ENCODE measurements at places on chromosomes 3 and 15.

- DNase-seq: no peak
Observed at GRCh38 chr3:53077476-53078220, 31.8 kb upstream of the SFMBT1 start.

GRCh38 chr3:126530171-126531050 is 6.5 kb downstream of the CHST13 start:
- DNase-seq: no peak

- DNase-seq: no peak
Observed at GRCh38 chr3:178761024-178761423, 224.8 kb downstream of the KCNMB2 start.

GRCh38 chr15:60520013-60520824 is 41.3 kb upstream of the ICE2 start:
- DNase-seq: no peak

GRCh38 chr3:62597491-62597890 is 224.1 kb upstream of the FEZF2 start:
- no peak for DNase-seq

- DNase-seq: no peak
Observed at GRCh38 chr3:101984356-101984755, 135.0 kb downstream of the NFKBIZ start.

GRCh38 chr3:36403661-36404060 is 23.4 kb downstream of the STAC start:
- no peak for DNase-seq

GRCh38 chr3:23166845-23167244 is 36.3 kb upstream of the UBE2E2 start:
- DNase-seq: no peak

DNA sequence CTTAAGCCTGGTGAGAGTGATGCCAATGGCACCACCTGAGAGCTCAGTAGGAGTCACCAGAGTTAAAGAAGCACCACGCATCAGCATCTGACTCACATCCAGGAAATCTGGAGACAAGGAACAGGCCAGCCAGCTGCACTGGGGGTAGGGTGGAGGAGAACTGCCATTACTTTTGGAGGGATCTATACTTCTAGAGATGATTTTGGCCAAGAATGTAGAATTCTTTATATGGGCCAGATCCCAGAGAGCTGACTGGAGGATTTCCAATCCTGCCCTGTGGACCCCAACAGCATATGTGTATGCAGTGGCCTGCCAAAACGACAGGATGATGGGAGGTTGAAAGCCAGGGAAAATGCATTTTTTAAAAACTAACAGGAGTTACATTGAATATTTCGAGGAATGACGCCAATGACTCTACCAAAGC is 29.8 kb downstream of the CCR3 start:
- DNase-seq: no peak

GRCh38 chr3:108420926-108421325 is 89.5 kb downstream of the MYH15 start:
- no peak for DNase-seq

DNA sequence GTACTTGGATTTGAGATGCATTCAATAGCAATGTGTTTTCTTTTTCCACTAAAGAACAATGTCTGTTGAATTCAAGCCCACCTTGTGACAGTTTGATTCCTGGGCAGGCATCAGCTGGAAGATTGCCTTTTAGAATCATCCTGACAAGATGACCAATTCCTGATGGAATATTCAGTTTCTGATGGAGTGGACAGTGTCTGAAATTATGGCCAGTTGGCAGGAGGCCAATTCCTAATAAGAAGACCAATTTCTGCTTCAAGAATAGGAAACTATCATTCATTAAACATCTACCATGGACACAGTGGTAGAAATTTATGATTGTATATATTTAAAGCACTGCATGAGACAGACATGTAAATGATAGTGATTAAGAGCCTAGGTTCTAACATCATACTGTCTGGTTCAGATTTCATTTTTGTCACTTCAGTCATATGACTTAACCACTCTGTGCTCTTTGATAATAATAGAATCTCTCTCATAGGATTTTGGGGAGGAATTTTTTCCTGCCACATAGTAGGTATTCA is 133.6 kb downstream of the CLSTN2 start:
- DNase-seq: no peak

GRCh38 chr3:127929818-127930413 is 14.9 kb downstream of the KBTBD12 start:
- DNase-seq: no peak

GRCh38 chr3:95752199-95752598 is 1062.2 kb upstream of the EPHA6 start:
- no peak for DNase-seq

- no peak for DNase-seq
Observed at GRCh38 chr15:40345867-40346578, 4.8 kb upstream of the PHGR1 start.

GRCh38 chr3:38372214-38372601 is 25.6 kb downstream of the XYLB start:
- no peak for DNase-seq

- no peak for DNase-seq
Observed at GRCh38 chr3:133644768-133645167, 17.0 kb downstream of the TOPBP1 start.

DNA sequence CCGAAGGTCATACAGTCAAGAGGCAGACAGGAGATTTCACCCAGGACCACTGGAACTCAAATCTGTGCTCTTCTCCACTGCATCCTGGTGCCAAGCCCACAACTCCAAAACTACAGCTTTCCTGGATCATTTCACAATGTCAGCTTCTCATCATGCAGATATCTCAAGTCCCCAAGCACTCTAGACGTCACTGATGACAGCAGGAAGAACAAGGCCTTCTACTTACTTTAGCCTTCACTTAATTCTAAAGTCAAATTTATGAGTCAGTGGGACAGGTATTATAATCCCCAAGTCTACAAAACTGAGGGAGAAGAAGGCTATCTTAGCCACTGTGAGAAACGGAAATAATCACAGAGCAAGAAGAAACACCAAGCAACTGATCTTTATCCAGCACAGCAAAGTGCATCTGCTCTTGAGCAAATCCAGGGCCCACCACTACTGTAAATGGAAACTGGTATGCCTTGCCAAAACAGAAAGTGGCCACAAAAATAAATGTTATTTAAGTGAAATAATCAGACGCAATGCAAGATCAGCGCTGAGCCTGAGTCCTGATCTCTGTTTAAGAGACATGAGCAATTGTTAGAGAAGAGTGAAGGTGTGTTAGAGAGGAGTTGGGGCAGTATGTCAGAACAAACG is 928 bp downstream of the RAD18 start:
- no peak for DNase-seq

DNA sequence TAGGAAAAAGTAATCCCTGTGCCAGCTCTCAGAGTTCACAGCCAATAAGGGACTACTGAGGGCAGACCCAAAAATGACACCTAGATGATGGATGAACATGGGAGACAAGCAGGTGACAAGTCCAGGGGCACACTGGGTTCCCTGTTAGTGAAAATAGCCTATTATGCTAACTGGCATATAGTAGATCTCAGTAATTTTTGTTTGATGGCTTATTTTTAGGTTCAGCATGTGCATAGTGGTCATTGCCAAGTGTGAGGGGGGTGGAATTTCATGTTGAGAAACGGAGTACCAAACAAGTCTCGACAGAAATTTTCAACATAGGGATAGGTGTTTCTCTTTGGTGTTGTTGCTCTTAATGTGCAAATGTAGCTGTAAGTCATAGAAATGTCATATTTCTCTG is 6.4 kb upstream of the ITGB5 start:
- no peak for DNase-seq

DNA sequence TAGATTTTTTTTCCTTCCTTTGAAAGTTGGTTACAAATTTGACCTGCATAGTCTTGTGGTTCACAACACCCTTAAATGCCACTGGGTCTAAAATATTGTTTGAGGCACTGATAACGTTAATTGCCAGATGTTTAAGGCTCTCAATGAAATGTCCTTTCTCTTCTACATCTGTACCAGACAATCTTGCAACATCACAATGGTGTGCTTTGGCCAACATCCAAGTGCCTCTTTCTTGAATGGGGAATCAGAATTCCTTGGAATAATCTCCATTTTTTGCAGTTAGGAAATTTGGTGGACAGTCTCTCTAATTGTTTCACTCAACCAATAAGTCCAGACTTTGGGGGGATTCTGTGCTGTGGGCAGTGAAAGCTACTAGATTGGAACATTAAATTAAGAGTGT is 26.0 kb upstream of the PEX5L start:
- DNase-seq: no peak

DNA sequence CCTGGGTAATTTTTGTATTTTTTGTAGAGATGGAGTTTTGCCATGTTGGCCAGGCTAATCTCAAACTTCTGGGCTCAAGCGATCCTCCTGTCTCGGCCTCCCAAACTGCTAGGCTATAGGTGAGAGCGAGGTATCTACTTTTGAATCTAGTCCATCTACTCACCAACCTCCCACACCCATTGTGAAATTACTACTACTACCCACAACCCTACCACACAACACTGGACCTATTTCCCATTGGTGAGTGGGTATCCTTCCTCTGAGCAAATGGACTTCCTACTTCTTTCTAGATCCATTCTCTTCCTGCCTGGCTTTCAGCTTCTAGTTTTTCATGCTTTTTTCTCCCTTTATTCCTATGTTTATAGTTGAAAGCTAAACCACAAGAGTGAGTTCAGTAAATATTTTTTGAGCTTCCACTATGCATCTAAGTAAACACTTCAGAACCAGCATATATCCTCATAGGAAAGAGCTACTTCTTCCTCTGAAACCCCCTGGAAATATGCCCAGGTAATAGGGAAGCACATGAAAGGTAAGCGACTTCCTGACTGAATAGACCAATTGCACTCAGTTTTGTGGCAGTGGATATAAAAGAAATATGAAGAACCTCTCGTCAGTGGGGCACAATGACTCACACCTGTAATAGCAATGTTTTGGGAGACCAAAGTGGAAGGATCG is 39.1 kb downstream of the MYO1E start:
- no peak for DNase-seq

- no peak for DNase-seq
Observed at GRCh38 chr3:89533275-89533674, 425.9 kb downstream of the EPHA3 start.

DNA sequence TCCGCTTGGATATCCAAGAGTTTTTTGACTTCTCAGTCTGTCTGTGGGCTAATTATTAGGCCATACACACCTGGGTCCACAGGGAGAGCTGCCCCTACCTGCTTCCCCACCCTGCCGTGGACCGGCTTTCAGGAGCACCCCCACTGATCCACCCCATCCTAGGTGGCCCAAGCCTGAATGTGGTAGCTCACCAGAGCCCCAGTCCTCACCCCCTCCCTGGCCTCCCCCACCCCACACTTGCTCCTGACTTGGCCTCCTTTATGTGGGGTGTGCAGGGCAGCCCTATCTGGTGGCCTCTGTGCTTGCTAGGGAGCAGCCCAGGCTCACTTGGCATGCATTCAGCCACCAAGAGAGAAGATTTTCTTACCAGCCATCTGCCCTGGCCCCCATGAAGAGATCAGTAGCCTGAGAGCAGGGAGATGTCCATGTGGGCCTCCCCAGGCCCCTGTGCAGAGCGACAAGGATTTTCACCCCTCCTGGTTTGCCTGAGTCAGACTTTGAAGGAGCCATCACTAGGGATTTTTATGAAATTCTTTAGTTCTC is 11.2 kb downstream of the LRRK1 start:
- DNase-seq: no peak

DNA sequence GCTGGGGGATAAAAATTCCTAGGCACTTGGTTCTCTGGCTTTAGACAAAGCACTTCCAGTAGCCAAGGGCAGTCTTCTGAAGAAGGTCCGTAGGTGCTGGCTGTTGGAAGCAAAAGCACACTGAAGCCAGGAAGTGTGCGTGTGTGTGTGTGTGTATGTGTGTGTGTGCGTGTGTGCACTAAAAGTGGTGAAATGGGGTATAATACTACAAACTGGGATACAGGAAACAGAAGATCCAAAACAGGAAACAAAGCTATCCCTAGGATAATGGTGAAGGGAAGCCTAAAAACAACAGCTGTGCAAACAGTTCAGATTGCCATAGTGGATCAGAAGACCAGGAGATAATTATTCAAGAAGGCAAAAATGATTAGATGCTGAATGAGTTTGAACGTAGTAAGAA is 103.4 kb downstream of the IL20RB start:
- DNase-seq: no peak

DNA sequence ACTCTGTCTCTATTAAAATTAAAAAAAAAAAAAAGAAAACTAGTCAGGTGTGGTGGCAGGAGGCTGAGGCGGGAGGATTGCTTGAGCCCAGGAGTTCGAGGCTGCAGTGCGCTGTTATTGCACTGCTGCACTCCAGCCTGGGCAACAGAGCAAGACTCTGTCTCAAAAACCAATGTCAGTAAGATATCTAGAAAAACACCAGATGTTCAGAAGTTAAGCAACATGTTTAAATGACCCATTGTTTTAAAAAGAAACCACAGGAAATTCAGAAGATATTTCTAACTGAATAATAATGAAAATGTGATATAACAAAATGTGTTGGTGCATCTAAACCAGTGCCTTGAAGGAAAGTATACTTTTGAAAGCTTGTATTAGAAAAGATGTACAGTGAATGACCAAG is 203.4 kb upstream of the CGNL1 start:
- DNase-seq: no peak

GRCh38 chr15:48652510-48653076 is 7.1 kb upstream of the FBN1 start:
- DNase-seq: no peak

DNA sequence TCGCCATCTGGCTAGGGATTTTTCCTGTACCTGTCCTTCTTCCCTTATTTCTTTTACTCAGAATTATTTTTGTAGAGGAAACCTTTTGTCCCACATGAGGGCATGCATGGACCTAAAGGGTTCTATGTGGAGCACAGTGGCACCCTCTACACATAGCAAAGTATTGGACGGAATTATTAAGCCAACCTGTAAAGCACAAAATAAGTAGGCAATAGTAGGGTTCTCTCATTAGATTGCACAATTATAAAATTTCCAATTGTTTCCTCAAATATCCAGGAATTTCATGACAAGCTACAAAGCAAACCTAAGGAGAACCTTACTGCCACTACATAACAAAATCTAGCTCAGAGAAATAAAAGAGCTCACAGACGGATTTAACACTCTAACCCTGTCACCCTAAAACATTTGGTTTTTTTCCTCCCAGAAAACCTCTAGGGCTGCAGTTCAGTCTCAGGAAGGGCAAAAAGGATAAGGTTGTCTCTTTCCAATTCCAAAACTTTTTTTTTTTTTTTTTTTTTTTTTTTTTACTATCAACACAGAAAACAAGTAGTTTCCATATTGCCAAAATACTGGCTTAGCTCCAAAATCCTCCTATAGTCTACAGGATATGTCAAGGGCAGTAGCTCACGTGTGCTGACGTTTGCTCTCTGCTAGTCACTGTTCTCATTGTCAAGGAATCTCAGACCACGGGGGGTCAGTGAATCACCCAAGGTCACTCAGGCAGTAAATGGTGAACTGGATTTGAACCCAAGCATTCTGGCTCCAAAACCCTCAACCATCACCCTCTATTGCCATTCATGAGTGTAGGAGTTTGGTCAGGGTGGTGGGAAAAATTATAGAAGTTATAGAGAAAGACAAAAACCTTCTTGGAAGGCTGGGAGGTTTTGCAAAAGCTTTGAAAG is 52.3 kb downstream of the NCEH1 start:
- DNase-seq: no peak

DNA sequence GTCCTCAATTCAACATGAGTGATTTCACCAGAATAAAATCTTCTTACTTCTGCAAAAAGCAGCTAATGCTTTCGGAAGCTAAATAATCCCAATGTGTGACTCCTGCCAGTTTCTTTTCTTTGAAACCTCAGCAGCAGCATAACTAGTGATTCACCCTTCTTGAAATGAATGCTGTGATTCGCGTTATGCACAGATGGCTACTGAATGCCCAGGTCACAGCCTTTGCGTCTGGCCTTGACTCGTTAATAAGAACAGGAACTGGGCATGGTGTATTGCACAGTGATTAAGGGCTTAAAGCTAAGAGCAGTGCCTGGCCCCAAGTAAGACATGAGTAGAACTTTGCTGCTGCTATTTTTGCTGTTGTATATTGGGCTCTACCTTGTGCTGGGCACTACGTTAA is 19.0 kb downstream of the CGNL1 start:
- DNase-seq: no peak

All from T-helper 9 cell (primary cell).